ENCODE measurements at places on chromosomes 4 and X. TPM values are rescaled to one million over a fixed set of nuclear protein-coding genes. Genes with fewer than 3 reads are reported as not detected.

DNA sequence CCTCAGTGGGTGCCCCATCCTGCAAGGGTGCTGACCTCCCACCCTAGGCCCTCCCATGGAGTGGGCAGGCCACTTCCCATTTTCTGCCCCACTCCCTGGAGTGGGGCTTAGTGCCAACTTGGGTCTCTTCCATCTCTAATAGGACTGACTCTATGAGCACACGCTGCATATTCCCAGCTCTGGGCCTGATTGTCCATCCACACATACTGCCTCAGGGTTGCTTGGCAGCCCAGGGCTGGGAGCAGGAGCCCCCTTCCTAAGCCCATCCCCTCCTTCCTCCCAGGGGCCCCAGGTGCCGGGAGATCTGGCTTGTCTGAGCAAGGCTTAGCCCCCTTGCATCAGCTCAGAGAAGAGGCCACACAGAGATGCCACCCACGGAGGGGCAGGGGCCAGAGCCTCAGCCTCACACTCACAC is 55.1 kb downstream of the PJA1 start:
- no peak for DNase-seq

The MORC4 gene
- 13.7 TPM for polyA plus RNA-seq

DNA sequence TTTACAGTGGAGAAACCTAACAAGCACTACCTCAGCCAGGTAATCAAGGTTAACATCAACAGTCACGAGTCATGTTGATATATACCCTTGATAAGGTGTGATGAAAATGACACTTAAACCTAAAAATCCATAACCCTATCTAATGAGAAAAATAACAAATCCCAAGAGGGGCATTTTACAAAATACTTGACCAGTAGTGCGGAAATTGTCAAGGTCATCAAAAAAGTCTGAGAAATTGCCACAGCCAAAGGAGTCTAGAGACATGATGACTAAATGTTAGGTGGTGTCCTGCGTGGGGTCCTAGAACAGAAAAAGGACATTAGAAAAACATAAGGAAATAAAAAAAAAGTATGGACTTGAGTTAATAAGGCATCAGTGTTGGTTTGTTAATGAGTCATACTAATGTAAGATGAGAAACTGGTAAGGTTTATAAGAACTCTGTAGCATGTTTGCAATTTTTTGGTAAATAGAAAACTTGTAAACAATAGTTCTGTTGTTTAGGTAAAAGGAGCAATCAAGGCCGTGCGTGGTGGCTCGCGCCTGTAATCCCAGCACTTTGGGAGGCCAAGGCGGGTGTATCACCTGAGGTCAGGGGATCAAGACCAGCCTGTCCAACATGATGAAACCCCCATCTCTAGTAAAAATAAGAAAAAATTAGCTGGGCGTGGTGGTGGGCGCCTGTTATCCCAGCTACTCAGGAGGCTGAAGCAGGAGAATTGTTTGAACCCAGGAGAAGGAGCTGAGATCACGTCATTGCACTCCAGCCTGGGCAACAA is 2.9 kb downstream of the RPL36A start:
- no peak for DNase-seq

DNA sequence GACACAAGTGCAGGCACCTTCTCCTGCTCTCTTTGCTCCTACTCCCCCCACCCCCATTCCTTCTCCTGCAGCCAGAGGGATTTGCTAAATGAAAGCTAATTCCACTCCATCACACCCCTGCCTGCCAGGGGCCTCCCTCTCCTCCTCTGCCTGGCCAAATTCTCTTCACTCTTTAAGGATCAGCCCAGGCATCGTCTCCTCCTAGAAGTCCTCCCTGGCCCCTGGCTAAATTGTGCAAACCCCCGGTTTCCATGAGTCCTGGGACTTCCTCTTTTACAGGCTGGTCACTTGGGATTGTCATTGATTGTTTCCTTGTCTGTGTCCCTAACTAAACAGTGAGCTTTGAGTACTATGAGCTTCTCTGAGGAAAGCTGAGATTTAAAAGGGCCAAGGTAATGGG is 8.7 kb upstream of the ABLIM2 start:
- DNase-seq, result no peak

The CD40LG gene
- not detected for polyA plus RNA-seq

The GUCY1A1 gene
- polyA plus RNA-seq, result 0.03 TPM

GRCh38 chr4:3572363-3572762 is 40.1 kb upstream of the LRPAP1 start:
- DNase-seq, result no peak

DNA sequence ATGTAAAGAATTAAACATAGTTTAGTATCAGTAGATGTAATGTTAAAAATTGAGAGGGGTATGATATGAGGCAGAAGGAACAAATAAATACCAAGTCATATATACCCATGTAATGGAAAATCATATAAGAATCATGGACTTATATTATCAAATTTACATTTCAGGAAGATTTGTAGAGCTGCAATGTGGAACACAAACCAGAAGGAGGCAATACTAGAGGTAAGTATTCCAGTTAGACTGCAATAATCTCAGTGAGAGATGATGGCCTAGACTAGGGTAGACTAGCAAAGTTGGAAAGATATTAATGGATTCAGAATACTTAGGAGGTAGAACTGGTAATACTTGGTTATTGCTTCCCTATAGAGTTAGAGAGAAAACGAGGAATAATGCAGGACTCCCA is 603.0 kb upstream of the KLHL4 start:
- DNase-seq, result no peak

The RNF212 gene
- polyA plus RNA-seq, result 7.0 TPM

The ZAR1 gene
- polyA plus RNA-seq, result not detected

The USP51 gene
- 0.70 TPM for polyA plus RNA-seq

GRCh38 chr4:93475730-93476129 is 352.8 kb upstream of the ATOH1 start:
- DNase-seq, result no peak

The PRDM5 gene
- polyA plus RNA-seq, result 3.8 TPM

DNA sequence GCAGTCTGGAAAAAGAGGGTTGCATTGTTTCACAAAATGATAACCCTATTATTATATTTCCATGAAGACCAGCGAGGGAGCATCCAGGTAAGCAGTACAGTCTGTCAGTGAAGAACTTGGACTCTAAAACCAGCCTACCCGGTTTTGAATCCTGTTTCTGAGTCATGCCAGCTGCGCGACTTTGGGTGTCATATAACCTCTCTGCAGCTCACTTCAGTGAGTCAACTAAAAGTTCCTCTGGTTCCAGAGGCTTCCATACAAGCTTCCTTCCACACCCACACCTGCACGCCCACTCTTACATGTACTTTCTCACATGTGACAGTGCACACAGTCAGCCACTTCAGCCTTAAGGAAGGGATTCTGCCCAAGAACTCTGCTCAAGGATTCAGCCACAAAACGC is 49.8 kb upstream of the PRPS2 start:
- no peak for DNase-seq

The ABCG2 gene
- 0.02 TPM for polyA plus RNA-seq

DNA sequence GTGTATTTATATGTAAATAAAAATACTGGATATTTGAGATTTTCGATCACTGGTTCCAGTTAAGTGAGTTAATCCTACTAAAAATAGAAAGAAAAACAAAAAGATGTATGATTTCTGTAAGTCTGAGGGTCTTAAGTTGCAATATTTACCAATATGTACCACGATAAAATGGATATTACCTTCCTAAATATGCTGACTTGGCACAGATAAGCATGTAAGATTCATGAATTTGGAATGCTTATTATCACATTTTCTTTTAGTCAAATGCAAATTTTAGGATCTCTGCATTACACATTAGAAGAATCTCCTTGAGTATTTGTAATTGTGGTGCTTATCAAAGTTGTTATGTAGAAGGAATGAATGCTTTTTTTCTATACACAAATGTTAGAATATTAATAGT is 1018.3 kb upstream of the GRID2 start:
- DNase-seq, result no peak

DNA sequence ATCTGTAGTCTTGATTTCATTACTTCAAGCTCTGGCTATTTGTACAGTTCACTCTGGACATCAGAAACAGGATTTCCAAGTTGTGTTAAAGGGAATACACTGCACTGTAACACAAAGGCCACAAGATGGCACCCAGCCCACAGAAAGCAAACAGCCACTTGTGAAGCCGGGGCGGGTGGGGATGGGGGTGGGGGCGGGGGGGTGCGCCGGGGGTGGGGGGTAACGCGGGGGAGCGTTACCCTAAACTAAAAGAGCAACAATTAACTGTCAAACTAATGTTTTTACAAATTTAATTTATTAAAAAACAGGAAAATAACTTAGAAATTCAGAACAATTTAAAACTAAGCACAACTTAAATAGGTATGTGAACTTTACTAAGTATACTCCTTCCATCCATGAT is 27.3 kb downstream of the PRDX4 start:
- DNase-seq, result peak; percentile 67

DNA sequence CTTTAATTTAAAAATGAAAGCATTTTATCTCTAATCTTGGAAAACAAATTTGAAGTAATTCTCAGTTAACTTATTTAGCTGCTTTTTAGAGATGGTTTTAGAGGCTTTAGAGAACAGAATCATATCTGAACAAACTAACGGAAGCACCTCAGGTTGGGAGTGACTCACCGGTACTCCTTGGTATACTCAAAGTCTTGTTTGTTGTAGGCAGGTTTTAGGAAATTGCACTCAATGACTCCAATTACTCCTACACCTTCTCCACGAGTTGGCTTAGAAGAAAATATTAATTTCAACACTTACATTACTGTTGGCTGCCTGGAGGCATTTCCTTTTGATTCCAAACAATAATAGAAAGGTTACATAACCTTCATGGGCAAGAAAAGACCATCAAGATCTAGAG is 23.6 kb downstream of the MORC4 start:
- DNase-seq, result no peak

The DACH2 gene
- polyA plus RNA-seq, result not detected

DNA sequence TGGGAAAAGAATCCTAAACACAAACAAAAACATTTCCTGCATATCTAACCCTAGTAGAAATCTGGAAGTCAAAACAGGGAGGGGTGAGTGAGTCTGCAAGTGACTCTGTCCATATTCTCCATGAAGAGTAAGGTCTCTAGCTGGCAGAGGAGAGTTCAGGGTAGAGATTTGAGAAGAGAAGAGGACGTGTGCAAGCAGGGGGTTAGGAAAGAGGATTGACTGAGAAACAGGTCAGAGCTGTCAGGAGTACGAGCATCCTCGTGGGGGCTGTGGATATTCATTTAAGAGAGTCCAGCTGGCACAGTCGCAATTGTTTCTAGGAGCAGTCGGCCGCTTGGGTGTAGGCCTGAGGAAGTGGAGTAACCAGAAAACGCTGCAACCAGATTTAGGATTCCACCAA is 27.9 kb downstream of the PROM1 start:
- no peak for DNase-seq

The UGT8 gene
- polyA plus RNA-seq, result not detected

DNA sequence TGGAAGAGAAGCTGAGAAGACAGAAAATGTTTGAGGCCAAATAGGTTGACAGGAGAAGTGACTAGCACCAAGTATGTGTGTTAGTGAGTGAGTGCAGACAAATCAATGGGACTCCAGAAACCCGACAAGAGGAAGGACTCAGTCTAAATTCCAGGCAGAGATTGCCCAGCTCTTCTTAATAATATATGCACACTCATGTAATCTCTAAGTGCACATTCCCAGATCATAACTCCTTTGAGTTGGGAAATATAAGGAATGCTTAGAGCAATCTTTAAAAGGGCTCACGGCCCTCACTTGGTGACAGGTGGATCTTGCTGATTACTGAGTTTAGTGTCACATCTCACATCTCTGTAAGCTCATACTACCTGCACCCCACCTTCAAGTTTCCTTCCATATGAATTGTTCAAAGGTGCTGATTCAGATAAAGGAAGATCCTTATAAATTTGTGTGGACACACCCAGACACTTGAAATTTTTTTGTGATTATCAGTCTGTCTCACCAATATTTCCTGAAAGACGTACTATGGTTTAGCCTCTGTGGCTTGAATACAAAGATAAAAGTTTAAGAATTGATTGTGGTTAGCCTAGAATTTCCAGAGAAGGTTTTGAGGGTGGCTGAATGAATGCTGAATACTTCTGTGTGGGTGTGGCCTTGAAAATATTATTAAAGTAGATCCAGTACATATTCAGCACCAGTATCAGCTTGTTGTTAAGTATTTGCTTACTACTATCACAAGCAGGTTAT is 205.1 kb upstream of the UGT8 start:
- DNase-seq, result no peak

GRCh38 chrX:151563449-151563848 is at the start of gene PASD1:
Gene PASD1 (plus strand): TSS chrX:151563675. CDS start chrX:151601554, 37,879 bp downstream.
- no peak for DNase-seq

DNA sequence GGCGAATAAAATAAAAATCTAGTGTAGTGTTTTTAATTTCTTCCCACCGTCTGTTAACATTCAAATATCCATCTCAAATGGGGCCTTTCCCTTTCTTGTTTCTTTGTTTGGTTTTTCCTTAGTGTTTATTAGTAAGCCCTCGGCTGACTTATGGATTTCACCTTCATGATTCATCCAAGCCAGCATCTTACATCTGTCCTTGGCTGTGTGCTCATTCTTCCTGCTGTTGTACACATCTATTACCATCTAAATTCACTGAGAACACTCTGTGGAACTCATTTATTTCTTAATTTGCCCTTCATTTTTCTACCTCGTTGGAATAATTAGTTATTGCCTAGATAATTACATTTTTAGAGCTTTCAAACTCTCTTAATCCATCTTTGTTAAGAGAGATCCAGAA is 84.9 kb downstream of the SPCS3 start:
- DNase-seq, result no peak

DNA sequence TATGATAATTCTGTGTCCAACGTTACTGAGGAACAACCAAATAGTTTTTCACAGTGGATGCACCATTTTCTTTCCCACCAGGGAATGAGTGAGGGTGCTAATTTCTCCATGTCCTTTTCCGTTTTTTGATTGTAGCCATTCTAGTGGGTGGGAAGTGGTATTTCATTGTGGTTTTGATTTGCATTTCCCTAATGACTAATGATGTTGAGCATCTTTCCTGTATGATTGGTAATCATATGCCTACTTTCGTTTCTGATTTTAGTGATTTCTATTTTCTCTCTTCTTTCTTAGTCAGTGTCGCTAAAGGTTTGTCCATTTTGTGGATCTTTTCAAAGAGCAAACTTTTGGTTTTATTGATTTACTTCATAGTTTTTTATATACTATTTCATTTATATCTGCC is 32.1 kb upstream of the TEX13D start:
- no peak for DNase-seq

DNA sequence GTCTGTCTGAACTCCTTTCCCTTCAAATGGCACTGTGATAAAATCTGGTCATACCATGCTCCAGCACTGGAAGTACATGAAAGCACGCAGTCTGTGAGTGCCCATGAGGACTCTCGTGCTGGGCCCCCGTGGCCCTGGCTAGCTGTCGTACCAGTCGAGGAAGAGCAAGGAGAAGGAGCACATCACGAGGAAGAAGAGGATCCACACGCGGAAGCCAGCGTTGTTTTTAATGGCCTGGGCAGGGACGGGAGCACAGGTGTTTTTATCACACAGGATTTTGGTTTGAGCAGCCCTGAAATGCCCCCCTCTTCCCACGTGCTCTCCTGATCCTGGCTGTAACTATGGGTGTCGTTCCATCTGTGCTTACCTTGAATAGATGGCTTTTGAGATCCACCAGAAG is 33.0 kb downstream of the NSG1 start:
- no peak for DNase-seq

DNA sequence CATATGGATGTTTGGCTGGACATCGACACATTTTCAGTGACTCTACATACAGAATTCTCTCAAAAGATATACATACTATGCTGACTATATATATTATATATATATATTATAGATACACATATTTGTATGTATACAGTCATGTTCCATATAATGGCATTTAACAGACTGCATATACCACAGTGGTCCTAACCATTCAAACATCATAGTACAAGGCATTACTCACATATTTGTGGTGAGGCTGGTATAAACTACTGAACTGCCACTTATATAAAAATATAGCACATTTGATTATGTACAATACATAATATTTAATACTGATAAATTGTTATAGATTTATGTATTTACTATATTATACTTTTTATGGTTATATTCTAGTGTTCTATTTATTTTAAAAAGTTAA is 168.5 kb downstream of the IL15 start:
- DNase-seq, result no peak

Data from SK-N-SH (cell line).